ENCODE measurements at places on chromosomes 7 and 10. TPM values are rescaled to one million over a fixed set of nuclear protein-coding genes. Genes with fewer than 3 reads are reported as not detected.

DNA sequence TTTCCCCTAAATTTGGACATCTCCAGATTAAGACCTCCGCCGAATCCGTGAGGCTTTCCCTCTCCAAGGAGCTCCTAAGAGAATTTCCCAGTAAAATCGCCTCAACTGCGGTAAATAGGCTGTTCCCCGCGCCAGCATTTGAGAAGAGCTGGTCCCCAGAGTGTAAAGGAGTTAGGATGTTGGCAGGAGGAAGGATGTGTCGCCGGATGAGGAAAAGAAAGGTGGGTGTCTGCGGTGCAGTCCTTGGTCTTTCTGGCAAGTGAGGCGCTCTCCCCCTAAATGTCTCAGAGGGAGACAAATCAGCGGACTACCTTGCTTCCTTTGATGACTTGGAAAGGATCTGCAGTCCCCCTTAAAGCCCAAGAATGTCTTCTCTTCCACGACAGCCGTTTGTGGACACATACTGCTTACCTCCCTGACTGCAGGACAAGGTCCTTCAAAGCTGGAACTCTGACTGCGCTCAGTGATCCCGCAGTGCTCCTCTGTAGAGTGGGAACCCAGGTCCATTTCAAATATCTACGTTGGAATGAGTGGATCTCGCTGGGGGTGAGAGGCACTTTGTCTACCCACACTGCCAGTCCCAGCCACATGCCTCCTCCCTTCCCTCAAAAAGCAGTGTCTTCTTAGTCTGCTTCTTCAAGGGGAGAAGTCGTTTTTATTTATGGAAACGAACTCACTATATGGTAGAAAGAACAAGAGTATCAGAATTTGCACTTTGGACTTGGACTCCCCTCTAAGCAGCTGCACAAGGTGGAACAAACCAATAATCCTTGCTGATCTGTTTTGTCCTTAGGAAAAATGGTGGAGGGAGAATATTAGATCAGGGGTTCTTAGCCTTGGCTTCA, 1.1 kb upstream of the DLG5 start:
- DNase-seq = no peak
- peak overlapping the region; percentile 90 for H3K4me3 ChIP-seq
- H3K36me3 ChIP-seq = peaks cover 15% of the 10 kb centered on the region
- no peaks in the 10 kb centered on the region for H3K27me3 ChIP-seq

GRCh38 chr7:98133181-98133580, 26.5 kb downstream of the LMTK2 start:
- no peak for DNase-seq
- peak overlapping the region; percentile 91 for H3K27ac ChIP-seq
- peak overlapping the region; percentile 33 for H3K4me3 ChIP-seq
- peaks cover 6% of the 10 kb centered on the region for H3K36me3 ChIP-seq
- H3K27me3 ChIP-seq = no peaks in the 10 kb centered on the region

DNA sequence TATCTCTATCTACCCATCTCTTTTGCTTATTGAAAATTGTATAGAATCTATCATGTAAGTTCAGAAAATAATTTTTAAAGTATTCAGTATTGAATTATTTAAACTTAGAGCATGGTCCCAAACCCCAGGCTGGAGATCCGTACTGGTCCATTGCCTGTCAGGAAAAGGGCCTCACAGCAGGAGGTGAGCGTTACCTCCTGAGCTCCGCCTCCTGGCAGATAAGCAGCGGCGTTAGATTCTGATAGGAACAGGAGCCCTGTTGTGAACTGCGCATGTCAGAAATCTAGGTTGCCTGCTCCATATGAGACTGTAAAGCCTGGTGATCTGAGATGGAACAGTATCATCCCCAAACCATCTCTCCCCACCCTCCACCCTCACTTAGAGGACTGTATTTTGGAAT, 266.0 kb upstream of the CNTNAP2 start:
- H3K27ac ChIP-seq = no peak overlapping the region
- no peaks in the 10 kb centered on the region for H3K36me3 ChIP-seq
- no peaks in the 10 kb centered on the region for H3K4me1 ChIP-seq
- peaks cover 22% of the 10 kb centered on the region for H3K27me3 ChIP-seq

DNA sequence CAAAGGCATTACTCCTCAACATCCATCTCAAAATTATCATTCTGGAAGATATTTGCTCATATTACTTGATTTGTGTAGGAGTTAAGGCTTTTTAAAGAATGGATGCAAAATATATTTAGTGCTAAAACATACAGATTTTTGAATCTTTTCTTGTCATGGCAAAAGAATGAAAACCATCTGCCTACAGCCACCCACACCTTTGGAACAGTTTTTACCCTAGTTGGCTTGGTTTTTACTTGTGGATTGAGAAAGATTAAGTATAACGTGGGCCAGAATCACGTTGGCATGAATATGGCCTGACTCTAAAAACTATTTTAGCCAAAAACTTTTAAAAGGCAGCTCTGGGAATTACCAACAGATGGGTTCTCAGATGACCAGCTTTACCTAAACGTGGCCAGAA, 128.2 kb downstream of the SPAG6 start:
- no peak overlapping the region for H3K27ac ChIP-seq
- no peaks in the 10 kb centered on the region for H3K27me3 ChIP-seq
- H3K4me3 ChIP-seq = no peak overlapping the region
- H3K36me3 ChIP-seq = no peaks in the 10 kb centered on the region
- DNase-seq = no peak

The NUTM2B gene
- total RNA-seq = 0.88 TPM
